ENCODE measurements at places on chromosomes 16 and 17.

GRCh38 chr17:33952425-33952824 lies 302.7 kb upstream of the CCL2 start:
- no peak for DNase-seq

DNA sequence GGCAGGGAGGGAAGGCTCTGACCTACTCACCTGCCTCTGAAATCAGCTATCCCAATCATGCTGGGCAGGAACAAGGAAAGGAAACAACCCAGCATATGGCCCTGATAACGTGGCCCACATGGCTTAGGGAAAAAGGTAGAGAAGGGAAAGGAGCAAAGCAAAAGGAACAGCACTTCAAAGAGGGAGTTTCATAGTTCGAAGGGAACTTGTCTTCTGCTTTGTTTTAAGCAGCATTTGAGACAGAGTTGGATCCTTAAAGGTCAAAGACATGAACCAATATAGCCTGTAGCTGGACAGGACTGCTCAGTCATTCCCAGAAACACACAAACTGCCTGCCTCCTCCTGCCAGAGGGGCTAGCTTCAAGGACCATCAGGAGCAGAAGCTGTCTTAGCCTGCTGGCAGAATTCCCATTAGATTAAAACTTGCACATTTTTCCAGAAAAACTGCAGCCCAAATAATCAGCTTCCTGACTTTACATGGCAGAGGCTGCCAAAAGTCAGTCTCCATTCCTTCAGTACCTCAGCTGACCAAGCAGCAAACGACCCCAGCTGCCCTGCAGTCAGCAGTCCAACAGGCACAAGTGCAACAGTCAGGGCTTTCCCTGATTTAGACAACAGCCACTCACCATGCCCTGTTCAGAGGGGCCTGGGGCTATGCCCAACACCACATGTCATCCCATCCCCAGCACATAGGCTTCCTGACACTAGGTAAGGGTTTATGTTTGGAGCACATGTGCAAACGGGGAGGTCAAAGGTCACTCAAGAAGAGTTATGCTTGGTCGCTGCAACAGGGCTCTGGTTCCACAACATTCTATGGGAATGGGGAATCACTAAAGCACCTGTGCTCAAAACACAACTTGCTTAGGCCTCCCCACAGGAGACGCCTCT lies 32.5 kb downstream of the RANBP10 start:
- no peak for DNase-seq

DNA sequence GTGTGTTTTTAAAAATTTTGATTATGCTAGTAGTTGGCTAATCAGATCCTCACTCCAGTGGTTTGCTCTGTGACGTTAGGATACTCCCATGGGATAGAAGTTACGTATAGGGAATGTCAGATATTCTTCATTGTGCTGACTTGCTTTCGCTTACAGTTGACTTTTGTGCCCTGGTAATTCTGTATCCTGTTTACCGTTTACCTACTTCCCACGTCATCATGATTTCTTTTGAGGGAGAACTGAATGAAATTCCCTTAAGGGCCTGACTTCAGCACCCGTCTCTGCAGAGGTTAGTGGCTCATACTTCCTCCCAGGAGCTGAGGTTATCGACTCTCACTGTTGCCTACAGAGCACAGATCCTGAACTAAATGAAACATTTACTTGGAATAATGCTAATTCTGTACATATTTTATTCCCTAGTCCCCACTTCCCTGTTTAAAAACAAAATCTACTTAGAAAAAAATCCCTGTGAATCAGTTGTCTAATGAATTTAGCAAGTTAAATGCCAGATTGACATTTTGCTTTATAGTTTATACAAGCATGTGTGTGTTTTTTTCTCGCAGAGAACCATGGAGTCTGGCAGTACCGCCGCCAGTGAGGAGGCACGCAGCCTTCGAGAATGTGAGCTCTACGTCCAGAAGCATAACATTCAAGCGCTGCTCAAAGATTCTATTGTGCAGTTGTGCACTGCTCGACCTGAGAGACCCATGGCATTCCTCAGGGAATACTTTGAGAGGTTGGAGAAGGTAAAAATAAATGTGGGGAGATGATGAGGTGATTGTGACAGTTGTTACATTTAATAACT lies 2.8 kb downstream of the PRKAR1A start:
- DNase-seq: no peak

- no peak for DNase-seq
Measured at GRCh38 chr16:47198180-47198575, 54.4 kb upstream of the NETO2 start.

All from effector memory CD8-positive, alpha-beta T cell (primary cell).